ENCODE measurements at places on chromosomes 4 and X. TPM values are rescaled to one million over a fixed set of nuclear protein-coding genes. Genes with fewer than 3 reads are reported as not detected.

DNA sequence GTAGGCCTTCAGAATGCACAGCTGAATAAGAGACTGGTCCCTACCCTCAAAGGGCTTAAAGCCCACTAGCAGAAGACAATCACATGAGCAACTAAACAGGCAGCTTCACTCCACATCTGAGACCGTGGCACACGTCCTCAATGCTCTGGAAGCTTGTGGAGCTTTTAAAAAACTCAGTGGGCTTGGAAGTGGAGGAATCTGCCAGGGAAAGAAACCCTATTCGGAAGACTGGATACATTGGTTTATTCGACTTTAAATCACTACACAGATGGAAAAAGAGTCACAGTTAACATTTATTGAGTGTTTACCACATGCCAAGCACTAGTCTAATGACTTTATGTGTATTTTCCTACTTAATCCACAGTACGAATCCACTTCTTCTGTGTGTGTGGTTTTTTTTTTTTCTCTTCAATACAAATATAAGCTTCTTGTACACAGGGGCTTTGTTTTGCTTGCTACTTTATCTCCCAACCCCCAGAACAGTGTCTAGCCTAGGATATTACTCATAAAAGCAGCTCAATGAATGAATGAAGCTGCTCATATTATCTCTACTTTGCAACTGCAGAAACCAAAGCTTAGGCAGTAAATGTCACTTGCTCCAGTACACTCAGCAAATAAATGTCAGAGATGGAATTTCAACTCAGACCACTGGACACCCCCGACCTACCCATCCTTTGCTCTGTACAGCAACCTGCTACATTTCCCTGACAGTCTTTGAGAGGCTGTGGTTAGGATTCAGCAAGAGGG, 137.7 kb downstream of the LDB2 start:
- no peak for DNase-seq

- no peak for DNase-seq
Measured at GRCh38 chr4:126038502-126039144, 723.9 kb downstream of the FAT4 start.

- no peak for DNase-seq
Measured at GRCh38 chr4:88318751-88319350, 34.5 kb upstream of the PPM1K start.

GRCh38 chr4:108796173-108796572, 33.3 kb upstream of the ETNPPL start:
- no peak for DNase-seq

The SYP gene
- total RNA-seq: 0.19 TPM

DNA sequence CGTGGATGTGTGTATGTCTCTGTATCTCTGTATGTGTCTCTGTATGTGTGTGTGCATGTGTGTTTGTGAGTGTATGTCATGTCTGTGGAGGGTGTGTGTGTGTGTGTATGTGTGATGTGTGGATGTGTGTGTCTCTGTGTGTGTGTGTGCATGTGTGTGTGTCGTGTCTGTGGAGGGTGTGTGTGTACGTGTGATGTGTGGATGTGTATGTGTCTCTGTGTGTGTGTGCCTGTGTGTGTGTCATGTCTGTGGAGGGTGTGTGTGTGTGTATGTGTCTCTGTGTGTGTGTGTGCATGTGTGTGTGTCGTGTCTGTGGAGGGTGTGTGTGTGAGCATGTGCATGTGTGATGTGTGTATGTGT, 51.6 kb upstream of the ADRA2C start:
- DNase-seq: no peak

The KIF4A gene
- total RNA-seq: 37.5 TPM

- no peak for DNase-seq
Measured at GRCh38 chr4:142846108-142846728, at the start of gene INPP4B. TSS of gene INPP4B (minus strand) at chr4:142846301.

The DGKK gene
- not detected for total RNA-seq

The RNF4 gene
- total RNA-seq: 126 TPM

DNA sequence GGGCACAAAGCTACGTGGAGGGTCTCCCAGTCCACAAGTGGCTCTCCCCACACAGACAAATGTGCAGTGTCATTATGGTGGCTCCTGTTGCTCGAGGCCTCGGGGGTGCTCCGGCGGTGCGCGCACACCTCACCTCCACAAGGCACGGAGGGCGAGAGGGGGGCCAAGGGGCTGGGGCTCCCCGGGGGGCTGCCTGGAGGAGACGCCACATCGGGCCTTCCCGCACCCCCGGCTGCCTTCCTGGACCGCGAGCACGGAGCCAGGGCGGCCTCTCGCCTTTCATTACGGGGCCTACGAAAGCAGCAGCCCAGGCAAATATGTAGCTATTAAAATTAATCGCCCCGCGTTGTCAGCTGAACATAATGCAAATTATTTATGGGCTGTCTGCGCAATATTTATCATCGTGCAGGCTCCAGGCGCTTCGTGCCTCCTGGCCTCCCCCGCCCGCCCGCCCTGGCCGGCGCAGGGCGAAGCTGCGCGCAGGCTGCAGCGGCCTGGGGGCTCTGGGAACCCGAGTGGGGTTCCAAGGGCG, 70.8 kb upstream of the BCOR start:
- no peak for DNase-seq

- no peak for DNase-seq
Measured at GRCh38 chr4:54165011-54165410, 64.1 kb upstream of the PDGFRA start.

The TMEM150C gene
- 6.3 TPM for total RNA-seq

DNA sequence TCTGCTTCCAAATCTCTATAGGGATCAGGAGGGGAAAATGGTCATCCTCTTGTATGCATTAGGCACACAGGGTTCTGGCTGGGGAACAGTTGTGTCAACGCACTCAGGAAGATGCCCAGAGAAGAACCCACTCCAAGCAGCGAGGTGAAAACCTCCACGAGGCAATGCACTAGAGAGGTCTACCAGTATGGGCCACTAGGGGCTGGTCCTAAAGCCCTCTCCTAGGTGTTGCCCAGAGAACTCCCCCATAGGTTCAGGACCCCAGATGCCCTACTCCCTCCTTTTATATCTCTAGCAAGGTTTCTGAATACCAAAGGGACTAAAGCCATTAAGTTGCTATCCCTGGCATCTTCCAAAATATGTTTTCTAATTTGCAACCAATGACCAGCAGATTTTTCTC, 142.7 kb upstream of the NLGN4X start:
- DNase-seq: no peak

- DNase-seq: peak; percentile 13
Measured at GRCh38 chrX:39261446-39262147, 460.3 kb downstream of the MID1IP1 start.

The CENPVL1 gene
- total RNA-seq: not detected

GRCh38 chr4:185912779-185913178, 100.8 kb upstream of the SORBS2 start:
- no peak for DNase-seq

The UGT2A1 gene
- total RNA-seq: not detected

The RTL5 gene
- total RNA-seq: 0.90 TPM
